Activated CD4-positive, CD25-positive, alpha-beta regulatory T cell (primary cell): ENCODE measurements at places on chromosomes 7 and 10.

- no peak for DNase-seq
These were observed 135.8 kb downstream of the KMT2E start for GRCh38 chr7:105149827-105150226.

DNA sequence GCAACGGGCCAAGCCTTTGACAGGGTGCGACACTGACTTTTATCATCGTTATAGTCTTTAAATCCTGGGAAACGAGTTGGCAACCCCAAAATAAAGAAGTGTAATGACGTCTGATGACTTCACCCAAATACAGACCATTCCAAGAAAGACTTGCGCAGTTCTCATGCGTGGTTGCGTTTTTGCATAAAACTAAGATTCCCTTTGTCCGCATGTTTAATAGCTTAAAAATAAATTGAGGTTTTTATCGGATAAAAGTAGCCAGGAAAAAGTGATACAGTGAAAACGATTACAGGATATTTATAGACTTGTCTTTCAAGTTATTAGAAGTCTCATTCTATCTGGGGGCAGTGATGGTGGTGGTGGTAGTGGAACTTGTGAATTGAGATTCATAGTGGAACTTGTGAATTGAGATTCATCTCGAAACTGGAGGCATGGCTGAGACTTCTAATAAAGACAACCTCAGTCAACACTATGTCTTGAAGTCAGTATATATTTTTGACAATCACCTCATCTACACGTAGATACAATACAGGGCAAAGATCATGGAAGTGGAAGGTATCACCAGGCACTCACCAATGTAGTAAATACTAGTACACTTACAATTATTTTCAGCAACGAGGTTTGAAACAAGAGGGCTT lies 1.2 kb upstream of the NAMPT start:
- DNase-seq: no peak

DNA sequence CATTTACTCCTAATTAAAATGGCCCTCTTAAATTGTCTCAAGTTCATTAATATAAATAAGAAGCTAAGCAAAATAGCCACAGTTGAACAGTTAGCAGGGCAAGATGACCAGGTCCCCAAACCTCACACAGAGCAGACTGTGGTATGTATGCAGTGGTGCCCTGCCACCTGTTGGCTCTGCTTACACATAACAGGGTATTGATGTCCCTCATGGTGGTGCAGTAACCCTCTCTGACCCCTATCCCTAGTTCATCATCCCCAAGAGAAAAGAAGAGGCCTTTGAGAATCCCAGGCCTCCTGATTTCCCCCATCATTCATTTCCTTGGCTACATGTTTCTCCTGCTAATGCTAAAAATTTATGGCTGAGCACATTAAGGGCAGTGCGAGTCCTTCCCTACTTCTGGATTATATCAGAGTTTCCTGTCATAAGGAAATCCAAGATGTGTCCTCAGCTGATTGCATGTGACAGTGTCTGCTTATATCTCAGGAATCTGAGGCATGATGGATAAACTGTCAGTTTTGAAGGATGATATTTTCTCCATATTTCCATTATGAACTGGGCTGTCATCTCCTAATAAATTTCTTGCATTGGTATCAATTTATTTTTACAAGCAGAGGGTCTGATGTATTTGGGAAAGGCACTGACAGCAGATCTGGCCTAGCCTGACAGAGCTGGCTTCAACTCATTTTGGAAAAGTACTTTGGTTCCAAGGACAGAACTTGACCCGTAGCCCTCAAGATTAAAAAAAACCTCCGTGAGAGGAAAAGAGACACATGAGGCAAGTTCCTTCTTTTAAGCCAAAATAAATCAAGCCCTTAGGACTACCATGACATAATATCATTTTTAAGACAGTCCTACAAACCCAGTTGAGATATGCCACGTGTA lies 880.6 kb downstream of the LRMDA start:
- DNase-seq: no peak

DNA sequence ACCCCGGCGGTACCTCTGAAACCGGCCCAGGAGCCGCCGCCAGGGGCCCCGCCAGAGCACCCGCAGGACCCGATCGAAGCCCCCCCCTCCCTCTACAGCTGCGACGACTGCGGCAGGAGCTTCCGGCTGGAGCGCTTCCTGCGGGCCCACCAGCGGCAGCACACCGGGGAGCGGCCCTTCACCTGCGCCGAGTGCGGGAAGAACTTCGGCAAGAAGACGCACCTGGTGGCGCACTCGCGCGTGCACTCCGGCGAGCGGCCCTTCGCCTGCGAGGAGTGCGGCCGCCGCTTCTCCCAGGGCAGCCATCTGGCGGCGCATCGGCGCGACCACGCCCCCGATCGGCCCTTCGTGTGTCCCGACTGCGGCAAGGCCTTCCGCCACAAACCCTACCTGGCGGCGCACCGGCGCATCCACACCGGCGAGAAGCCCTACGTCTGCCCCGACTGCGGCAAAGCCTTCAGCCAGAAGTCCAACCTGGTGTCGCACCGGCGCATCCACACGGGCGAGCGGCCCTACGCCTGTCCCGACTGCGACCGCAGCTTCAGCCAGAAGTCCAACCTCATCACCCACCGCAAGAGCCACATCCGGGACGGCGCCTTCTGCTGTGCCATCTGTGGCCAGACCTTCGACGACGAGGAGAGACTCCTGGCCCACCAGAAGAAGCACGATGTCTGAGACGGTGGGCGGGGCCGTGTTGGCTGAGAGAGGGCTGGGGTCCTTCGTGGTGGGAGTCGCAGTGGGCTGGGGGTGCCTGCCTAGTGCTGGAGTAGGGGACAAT lies 3.8 kb downstream of the REPIN1 start:
- no peak for DNase-seq

- no peak for DNase-seq
These were observed 311.3 kb downstream of the TCERG1L start for GRCh38 chr10:131000244-131000643.

DNA sequence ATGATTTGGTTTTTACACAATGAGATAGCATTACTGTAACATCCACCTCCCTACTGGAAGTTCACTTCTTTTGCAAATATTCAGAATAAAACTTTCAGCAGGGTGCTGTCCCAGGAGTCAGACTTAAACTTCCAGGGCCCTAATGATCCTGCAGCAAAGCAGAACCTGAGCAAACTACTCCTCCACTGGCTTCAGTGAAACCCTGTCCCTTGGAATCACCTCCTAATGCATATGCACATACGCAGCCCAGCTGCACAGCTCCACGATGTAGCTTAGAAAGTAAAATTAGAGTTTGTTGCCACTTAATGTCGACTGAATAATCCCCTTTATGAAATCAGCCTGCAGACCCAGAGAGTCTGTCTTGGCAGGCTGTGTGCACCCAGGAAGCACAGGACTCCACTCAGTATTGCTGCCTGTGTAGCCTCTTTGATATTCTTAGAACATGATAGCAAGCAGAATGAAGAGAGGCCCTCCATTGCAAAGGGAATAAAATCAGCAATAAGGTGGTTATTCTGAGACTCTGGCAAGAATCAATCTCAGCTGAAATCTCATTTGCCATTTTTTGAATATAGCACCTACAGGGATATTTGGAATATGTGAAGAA lies 1.6 kb downstream of the NPSR1 start:
- DNase-seq: no peak
